ENCODE measurements at places on chromosomes 7 and 10.

- no peak for DNase-seq
Measured at GRCh38 chr7:149070372-149071125, 20.0 kb downstream of the ZNF786 start.

GRCh38 chr7:78472519-78472918, 673.9 kb downstream of the PHTF2 start:
- no peak for DNase-seq

GRCh38 chr7:114414156-114415063, at the start of gene FOXP2:
FOXP2 (plus strand) TSS chr7:114414815; CDS start chr7:114426512, 11,697 bp downstream.
- no peak for DNase-seq

GRCh38 chr7:116544487-116544886, 19.7 kb downstream of the CAV1 start:
- no peak for DNase-seq

GRCh38 chr10:96299383-96299782, 4.9 kb upstream of the DNTT start:
- no peak for DNase-seq

DNA sequence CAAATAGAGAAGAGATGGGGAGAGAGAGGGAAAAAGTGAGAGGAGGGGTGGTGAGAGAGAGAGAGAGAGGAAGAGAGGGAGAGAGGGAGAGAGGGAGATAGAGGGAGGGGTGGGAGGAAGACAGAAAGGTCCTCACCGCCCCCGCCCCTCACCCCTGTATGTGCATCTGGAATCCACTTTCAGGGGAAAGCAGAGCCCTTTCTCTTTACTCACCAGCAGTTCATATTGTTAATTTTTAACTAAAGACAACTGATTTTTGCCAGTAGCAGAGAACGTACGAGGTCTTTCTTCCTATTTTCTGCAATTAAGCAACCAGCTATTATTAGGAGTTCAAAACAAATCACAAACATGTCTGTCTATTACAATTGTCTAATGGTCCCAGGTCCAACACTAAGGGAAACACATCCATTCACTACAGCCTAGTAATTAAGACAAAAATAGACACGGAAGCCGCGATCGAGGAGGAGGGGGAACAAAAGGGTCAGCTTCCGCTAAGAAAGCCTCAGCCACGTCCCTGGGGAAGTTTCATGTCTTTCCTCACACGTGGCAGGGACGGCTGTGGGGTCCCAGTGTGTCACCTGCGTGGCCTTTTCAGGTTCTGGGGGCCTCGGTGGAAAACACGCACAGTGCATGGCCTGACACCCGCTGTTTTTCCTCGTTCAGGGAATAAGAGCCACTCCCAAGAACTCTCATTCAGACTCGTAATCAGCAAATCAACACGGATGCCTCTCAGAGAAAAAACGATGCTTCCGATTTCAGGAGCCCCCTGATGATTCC, 572.0 kb downstream of the PTPRN2 start:
- no peak for DNase-seq

DNA sequence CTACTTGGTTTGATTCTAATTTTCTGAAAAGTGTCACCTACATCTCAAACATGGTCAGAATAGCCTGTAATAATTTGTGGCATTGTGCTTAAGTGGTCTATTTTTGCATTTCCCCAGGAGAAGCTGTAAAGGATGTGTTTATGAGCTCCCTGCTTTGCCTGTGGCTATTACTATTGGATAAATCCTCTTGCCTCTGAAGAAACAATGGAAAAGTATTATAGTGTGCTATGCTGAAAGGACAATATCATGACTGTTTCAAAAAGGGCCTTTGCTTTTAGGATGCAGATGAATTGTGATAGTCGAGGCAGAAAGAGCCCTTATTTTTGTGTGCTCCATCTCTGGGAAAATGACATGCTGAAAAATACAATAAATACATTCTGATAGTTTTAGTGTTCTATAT, 94.1 kb upstream of the ARMC3 start:
- no peak for DNase-seq

DNA sequence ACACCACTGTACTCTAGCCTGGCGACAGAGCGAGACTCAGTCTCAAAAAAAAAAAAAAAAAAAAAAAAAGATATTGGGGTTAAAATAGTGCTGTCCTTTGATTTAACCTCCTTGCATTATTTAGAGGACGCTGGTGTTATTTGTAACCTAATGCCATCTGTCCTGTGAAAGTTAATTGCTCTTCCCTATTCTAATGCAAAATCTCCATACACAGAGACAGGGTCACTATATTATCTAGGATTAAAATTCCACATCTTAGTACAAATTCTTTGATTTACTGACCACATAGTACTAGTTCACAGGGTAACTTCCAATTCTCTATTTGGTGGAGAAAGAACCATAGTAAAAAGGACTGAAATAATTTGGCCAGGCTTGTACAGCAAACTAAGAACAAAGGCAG, 184.2 kb upstream of the STEAP4 start:
- no peak for DNase-seq

- no peak for DNase-seq
Measured at GRCh38 chr7:55432939-55433784, 68.0 kb downstream of the LANCL2 start.

- no peak for DNase-seq
Measured at GRCh38 chr7:79084423-79084822, 369.0 kb downstream of the MAGI2 start.

All from SIG-M5 (cell line).